Renal pelvis (tissue), 12 donors: ENCODE measurements at places on chromosomes 13 and 19.

DNA sequence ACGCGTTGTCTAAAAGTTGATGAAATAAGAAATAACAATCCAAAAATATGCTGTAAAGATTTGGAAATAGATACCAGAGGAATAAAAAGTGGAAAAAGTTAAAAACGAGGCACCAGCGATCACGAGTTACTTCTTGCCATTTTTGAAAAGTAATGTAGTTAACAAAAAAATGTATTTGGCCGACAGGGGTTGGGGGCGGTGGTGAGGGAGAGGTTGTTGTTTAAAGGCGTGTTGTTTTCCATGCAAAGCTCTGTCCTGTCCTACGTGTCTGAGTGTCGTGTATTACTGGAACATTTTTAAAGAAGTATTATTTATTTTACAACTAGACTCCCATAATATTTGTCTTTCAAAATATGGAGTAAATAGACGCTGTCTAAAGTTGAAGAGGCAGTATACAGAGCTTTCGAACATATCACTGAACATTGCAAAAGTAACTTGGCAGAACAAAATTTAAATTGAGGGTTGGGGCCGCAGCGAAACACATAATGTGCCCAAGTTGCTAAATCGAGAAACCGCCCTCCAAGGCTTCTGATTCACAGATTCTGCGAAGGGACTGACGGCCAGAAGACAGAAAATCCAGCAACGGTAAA, 823 bp downstream of the FBXO17 start:
- no peak for DNase-seq

- DNase-seq = no peak
Observed at GRCh38 chr13:30545320-30545719, 72.4 kb upstream of the USPL1 start.

- no peak for DNase-seq
Observed at GRCh38 chr13:61275251-61275650, 140.4 kb downstream of the PCDH20 start.

- no peak for DNase-seq
Observed at GRCh38 chr13:45800485-45800884, 51.1 kb downstream of the SIAH3 start.

DNA sequence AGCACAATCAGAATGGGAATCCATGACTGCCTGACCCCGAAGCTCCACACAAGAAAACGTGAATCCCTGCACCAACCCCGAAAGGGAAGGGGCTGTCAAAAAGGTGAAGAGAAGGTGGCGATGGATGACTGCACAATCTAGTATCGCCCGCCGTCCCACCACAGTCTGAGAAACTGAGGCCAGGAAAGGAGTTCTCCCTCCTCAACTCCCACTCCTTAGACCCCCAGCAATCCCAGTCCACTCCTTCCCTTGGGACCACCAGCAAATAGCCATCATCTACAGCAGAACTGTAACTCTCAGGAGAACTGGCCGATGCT, 451 bp downstream of the NOSIP start:
- no peak for DNase-seq

DNA sequence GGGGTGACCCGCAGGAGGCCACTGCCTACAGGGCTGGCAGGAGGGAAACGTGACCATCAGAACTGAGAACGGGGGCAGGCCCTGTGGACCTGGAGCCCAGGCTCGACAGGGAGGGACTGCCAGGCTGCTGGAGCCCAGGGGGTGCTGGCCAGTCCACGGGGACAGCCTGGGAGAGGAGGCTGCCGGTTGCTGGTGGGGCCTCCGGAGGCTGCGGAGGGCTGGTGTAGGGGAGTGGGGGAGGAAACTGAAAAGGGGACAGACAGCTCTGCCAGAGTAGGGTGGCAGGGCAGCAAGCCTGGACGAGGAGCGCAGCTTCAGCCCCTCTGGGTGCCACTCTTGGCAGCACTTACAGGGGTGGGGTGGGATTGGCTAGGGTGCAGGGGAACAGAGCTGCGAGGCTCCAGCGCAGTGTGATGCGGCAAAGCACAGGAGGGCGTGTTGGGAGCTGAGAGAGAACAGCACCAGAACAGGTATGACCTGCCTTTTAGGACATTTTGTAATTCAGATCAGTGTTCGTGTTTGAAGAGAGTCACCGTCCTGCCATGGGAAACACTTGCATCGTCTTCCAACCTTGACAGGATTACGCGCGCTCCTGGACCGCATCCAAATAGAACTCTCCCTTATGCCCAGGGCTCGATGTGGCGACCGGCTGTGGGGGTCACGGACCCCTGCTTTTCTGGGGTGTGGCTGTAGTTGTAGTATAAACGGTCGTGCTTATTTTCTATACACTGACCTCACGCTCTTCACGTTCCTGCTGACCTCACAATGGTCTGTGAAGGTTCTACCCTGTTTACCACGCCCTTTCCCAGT, 19.9 kb upstream of the ARHGEF7 start:
- DNase-seq = no peak

GRCh38 chr19:5711713-5712161, 8.2 kb downstream of the LONP1 start:
- DNase-seq = no peak

DNA sequence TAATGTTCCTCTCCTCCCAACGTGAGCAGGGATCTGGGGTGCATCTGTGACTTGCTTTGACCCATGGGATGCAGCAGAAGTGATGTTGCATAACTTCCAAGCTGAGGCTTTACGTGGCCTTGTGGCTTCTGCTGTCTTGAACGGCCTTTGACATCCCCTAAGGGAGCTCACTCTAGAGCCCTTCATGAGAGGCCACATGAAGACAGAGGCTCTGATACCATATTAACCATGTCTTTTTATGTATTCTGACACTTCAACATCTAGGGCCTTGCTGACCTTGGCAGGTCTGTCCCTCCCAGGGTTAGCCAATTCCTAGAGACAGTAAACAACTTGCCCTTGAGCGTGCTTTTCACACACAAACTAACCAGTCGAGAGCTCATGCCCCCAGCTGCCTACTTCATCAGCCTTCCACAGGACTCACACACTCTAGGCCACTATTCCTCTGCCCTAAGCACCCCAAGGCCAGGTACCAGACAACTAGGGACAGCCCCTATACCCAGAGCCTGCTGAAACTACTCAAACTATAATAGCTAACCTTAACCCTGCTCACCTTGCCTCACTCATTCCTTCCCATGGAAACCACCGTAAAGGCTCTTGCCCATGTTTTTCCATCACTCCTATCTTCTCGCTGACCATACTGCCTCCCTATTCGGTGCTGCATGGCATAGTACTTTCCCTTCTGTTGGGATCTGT, 45.4 kb downstream of the CCDC70 start:
- no peak for DNase-seq

- no peak for DNase-seq
Observed at GRCh38 chr19:40778706-40779284, 748 bp downstream of the RAB4B start.

GRCh38 chr13:98320561-98321105, 143.6 kb upstream of the RNF113B start:
- DNase-seq = no peak

- DNase-seq = no peak
Observed at GRCh38 chr19:31255174-31255799, 93.9 kb downstream of the TSHZ3 start.

- DNase-seq = no peak
Observed at GRCh38 chr13:111121506-111121905, 6.4 kb downstream of the ARHGEF7 start.

GRCh38 chr13:80888390-80888789, 547.5 kb upstream of the SPRY2 start:
- DNase-seq = no peak

- DNase-seq = no peak
Observed at GRCh38 chr13:113091891-113092775, 13.5 kb upstream of the F7 start.

DNA sequence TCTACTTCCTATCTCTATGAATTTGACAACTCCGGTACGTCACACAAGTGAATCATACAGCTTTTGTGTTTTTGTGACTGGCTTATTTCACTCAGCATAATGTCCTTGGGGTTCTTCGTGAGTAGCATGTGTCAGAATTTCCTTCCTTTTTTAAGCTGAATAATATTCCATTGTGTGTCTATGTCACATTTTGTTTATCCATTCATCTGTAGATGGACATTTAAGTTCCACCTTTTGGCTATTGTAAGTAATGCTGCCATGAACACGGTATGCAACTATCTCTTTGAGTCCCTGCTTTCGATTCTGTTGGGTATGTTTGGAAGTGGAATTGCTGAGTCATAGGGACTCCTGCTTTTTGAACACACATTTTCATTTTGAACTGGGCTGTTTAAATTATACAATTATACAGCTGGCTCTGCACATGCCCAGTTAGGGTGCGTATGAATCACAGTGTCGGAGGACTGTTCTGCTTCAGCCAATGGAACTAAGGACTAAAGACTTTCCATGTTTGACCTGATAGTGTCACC, 43.0 kb upstream of the C13orf42 start:
- no peak for DNase-seq

DNA sequence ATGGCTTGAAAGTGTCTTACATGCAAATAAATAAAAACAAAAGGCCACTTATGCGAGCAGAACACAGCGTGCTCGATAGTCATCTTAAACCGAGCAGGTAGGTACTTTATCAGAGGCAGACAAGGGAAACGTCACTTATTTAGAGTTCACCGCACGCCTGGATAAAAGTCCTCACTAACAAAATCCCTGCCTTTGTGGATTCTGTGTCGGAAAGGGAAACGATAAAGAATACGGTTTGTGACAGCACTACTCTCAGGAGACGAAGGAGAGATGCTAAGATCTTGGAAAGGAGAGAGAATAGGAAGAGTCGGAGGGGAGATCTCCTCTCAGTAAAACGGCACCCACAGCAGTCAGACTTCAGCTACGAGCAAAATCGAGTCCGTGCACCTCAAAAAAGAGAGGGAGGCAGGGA, 581 bp downstream of the RCBTB1 start:
- no peak for DNase-seq

GRCh38 chr19:979318-979741, 4.8 kb upstream of the WDR18 start:
- DNase-seq = no peak

DNA sequence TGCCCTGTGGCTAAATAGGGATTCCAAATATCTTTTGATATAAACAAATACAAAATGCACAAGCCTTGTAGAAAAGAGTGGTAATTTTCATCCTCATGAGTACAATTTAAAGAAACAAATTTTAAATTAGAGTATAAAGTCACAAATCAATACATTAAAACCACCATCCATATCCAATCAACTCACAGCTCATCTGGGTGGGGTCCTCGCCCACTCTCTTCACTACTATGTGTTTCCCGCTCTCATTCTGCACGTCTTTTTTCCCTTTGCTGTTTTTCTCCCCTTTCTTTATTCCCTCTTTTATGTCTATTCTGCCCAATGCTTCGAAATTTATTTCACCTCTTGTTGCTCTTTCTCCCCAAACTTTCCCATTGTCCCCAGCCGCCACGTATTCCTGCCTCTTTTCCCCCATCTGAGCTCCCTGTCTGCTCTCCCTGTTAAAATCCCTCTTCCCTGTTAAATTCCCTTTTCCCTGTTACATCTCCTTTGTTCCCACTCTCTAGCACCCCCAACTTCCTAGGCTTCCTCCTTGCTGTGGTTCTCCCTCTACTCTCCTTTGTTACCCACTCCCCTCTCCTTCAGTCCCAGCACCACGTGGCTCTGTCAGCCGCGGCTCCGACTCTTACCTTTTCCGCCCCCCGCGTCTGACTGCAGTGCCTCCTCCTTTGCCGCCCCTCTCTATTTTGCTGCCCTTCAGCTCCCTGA, 1.3 kb downstream of the ZNF616 start:
- DNase-seq = peak; percentile 64

DNA sequence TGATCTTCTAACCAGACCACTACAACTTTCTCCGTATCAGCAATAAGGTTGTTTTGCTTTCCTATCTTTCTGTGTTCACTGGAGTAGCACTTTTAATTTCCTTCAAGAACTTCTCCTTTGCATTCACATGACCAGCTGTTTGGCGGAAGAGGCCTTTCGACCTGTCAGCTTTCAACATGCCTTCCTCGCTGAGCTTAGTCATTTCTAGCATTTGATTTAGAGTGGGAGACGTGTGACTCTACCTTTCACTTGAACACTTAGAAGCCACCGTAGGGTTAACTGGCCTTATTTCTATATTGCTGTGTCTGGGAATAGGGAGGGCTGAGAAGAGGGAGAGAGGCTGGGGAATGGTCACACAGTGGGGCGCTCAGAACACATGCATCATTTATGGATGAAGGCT, 104.7 kb downstream of the TUBGCP3 start:
- no peak for DNase-seq

DNA sequence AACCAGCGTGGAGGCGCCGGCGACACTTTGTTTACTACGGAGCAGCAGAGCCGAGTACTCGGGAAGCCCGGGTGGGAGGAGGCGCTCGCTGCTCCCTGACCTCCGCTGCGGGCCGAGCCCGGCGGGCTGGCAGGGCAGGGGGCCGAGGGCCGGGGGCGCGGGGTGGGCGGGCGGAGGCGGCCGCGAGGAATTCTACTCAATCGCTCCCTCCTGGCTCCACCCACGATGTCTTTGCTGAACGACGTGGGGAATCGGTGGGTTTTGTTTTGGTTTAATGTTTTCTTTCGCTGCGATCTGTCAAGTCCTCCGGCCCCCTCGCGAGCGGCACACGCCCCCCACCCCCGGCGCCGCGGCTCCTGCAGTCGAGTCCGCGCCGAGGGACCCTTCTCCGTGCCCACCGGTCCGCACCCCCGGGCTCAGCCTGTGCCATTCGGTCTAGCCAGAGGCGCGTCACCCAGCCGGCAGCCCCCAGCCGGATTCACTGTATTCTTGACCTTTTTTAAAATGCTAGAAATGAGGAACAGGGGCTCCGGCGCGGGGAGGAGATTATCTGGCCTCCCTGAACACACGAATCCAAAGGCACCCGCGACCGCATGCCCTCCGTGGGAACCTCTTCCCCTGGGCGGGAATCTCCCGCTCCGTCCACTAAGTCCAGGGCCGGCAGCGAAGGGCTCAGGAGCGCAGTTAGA, 636 bp upstream of the FOXO1 start:
- DNase-seq = no peak

GRCh38 chr13:50365408-50366391, 350.5 kb downstream of the KCNRG start:
- DNase-seq = no peak

DNA sequence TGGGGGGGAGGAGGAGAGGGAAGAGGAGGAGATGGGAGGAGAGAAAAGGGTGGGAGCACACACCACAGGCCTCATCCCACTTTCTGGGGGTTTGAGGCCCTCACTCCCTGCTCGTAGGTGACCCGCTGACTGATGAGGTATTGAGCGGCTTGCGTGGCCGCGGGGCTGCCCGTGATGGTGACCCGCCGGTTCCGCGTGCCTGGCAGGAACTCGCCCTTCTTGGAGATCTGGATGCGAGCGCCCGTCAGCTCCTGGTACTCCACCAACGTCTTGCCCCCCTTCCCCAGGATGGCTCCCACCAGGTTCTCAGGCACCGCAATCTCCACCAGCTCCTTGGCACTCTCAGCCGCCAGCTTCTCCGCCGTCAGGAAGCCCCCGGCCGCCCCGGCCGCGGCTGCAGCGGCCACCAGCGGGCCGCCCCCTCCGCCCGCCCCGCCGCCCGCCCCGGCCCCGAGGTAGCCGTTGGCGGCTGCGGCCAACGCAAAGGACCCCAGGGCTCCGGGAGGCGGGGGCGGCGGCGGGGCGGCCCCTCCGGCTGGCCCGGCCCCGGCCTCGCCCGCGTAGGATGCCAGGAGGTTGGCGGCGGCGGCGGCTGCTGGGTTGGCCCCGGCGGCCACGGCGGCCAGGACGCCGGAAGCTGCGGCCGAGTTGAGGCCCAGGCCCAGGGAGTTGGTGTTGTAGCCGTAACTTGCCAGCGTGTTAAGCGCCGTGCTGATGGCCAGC, 25.4 kb upstream of the NANOS2 start:
- DNase-seq = no peak

GRCh38 chr13:26022538-26023292, 29.1 kb downstream of the SHISA2 start:
- DNase-seq = peak; percentile 77
